ENCODE measurements at places on chromosomes 2 and 18.

GRCh38 chr2:172084395-172084644 lies 987 bp upstream of the DLX1 start:
- no peak for DNase-seq

GRCh38 chr18:63987743-63988142 lies 17.9 kb downstream of the SERPINB8 start:
- no peak for DNase-seq

DNA sequence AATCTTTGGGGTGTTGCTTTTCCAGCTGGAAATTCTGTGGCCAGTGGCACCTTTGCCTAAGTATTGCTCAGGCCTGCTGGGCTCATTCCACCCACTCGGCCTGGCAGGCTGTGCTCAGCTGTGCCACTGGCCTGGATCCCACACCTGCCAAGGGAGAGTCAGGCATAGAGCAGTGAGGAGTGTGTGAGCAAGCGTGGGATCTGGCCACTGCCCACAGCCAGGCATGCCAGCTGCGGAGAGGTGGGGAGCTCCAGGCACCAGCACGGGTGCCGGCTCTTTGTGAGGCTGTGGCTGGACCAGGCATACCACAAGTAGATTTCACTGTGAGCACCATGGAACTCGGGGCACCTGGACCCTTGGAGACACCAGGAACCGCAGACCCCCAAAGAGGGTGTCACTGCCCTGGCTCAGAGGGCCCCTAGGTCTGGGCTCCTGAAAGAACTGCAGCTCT lies 118.1 kb upstream of the MAP2 start:
- no peak for DNase-seq

- no peak for DNase-seq
Observed at GRCh38 chr2:238996331-238997136, 148.6 kb downstream of the TWIST2 start.

- no peak for DNase-seq
Observed at GRCh38 chr2:145012806-145013205, 492.9 kb upstream of the ZEB2 start.

- DNase-seq, result no peak
Observed at GRCh38 chr2:40034801-40035200, 255.7 kb upstream of the THUMPD2 start.

GRCh38 chr18:61738042-61738441 lies 154.8 kb downstream of the RNF152 start:
- no peak for DNase-seq

DNA sequence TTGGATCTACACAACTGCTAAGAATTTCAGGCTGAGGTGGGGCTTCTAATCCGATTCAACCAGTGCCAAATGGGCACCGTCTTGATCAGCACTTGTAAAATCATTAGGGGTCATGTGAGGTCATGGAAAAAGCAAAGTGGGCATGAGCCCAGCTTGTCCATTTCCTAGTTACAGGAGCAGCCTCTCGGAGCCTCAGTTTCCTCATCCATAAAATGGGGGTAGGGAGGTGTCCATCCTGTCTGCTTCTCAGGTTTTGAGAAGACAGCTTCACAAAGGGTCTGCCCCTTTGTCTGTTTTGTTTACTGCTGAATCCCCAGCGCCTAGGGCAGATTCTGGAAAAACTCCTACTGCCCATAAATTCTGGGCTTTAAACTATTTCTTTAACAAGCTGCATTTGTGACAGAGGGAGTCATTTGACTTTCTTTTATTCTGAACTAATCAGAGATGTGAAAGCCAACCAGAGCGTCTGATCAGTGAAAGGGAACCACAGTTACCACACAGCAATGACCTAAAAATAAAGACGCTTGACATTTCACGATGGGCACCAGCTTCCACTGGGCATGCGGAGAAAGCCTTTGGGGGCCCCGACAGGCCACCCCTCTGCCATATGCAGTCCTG lies 38.9 kb downstream of the DNMT3A start:
- no peak for DNase-seq

DNA sequence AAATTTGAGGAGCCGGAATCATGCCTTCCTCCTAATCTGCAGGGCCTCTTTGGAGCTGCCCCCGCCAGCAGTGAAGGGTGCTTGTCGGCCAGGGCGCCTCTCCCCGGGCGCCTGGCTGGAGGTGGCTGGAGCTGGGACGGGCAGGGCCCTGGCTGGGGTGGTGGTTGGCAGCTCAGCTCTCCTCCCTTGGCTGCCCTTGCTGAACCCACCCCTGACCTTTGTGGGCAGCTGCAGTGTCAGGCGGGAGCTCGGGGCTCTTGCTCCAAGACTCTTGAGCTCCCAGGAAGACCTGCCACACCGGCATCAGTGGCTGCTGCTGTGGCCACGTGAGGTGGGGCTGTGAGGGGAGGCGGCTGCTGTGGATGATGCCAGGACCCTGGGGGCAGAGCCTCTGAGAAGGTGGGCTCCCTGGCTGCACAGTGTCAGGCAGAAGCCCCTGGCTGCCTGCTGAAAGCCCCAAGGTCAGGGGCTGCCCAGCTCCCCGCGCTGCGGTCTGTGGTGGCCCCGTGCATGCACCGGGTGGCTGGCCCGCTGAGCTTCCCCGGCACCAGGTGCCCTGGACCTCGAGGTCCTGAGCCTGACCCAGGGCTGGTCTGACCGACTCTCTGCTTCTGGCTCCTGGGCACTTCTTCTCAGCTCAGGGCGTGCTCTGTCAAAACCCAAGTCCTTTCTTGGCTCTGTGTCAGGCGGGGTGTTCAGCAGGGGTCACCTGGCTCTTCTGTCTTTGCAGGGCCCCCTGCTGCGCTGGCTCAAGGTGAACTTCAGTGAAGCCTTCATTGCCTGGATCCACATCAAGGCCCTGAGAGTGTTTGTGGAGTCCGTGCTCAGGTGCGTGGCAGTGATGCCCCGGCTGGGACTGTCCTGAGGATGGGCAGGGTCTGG lies 34.5 kb downstream of the PDIA6 start:
- no peak for DNase-seq

GRCh38 chr2:135490376-135490775 lies 40.6 kb downstream of the ZRANB3 start:
- no peak for DNase-seq

DNA sequence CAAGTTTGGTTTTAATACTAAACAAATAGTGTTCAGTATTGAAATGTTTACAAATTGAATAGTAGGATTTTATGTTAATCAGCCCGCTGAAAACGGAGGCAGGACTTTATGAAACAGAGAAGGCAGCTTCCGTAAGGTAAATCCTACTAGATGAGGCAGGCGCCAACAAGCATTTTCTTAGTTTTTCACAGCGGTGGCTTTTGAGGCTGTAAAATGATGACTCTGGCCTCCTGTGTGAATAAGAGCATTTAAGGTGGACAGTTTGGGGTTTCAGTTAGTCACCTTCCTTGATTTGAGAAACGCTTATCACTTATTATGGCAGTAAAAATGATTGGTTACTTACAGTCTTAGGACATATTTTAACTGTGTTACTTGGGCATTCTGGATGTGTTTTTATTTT lies 212.9 kb downstream of the PTGR3 start:
- no peak for DNase-seq

Data from NCI-H187 treated with DMSO at 0.1 percent for 48 hours (cell line).